ENCODE measurements at places on chromosomes 4 and X.

GRCh38 chrX:119755981-119756533, 2.3 kb upstream of the SOWAHD start:
- DNase-seq: no peak

DNA sequence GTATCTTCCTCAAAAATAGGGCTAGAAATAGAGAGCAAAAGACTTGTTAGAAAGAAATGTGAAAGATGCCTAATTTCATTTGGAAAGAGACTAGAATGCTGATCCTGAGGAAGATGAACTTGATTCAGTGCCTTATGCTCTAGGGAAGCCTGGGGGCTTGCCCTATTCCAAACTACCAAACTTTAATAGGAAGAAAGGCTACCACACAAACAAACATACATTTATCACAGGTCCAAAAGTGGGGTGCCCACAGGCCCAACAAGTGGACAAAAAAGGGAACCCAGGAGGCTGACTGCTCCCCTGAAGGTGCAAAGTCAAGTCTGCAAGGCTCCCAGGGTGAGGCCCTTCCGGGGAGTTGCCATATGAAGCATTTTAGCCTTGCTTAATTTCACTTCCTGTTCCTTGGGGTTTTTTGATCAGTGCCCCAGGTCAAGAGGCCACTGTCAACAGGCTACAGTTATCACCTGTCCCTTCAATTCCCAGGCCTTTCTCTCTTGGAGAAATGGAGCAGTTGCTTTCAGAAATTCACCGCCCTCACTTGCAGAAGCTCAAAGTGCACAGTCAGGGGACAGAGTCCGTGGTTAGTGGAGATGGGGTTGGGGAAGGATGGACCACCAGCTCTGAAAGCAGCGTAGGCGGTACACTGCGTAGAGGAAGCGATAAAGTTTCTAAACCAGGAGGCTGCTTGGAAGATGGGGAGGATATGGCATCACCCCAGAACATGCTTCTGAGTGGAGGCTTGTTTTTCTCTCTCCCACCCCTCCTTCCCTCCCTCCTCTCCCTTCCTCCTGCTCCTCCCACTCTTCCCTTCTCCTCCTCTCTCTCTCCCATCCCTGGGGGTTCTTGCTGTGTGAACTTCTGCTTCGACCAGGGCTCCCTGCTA, 36.4 kb downstream of the TMEM154 start:
- no peak for DNase-seq

DNA sequence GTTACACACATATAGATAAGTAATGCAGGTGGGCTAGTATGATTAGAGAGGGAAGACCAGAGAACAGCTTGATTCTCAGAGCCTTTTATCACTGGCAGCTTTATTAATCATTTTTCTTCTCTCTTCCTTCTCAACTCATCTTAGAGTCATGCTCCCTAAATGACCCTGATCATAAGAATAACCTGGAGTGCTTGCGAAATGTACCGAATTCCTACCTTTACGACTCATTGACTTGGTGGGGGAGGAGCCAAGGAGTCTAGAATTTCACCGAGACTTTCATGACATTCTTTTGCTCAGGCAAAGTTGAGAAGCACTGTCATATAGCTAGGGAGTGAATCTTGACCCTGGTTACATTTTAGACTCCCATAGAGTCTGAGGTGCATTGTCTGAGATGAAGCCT, 298.9 kb upstream of the PUDP start:
- no peak for DNase-seq

DNA sequence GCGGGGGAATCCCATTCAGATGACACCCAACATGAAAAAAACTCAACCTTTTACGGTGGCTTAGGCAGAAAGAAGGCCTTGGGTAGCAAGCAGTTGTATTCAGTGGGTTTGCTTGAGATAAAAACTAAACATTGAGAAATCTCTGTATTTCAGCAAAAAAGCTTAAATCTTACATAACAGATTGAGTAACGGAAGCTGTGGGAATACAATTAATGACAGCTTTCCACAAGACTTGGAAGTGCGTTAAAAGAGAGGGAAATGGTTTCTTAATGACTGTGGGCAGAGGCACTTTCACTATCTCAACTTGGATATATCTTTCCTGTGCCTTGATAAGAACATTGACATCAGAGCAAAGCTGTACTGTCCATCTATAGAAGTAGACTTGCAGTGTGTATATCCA, 418.5 kb upstream of the HS3ST1 start:
- no peak for DNase-seq

GRCh38 chr4:176470671-176471070, 150.9 kb downstream of the SPCS3 start:
- no peak for DNase-seq

DNA sequence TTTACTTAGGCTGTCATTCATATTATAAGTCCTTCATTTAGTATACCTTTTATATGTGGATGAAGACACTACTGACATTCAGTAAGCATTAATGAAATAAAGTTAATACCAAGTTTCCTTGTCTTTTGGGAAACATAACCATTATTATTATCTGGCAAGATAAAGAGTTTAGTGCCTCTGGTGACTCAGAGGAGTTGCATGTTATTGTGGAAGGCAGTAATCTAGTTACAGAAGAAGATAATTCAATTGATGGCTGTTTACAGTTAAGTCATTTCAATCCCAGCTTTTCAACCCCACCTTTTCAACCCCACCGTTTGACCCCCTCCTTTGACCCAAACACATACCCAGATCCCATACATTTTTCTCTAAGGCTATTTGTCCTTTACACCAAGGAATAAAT, 143.8 kb downstream of the FANCB start:
- DNase-seq: no peak

DNA sequence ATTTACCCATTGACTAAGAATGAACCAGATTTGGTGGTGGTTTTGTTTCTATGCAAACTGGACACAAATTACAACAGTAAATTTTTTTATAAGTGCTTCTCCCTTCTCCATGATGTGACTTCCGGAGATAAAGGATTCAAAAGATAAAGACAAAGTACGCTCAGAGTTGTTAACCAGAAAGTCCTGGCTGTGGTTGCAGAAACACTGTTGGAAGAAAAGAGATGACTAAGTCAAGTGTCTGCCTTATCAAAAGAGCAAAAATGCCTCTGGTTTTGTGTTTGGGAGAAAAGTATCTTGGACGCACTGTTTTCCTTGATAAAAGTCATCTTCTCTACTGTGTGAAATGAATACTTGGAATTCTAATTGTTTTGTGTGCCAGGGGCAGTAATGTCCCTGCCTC, 213.4 kb downstream of the GC start:
- no peak for DNase-seq

DNA sequence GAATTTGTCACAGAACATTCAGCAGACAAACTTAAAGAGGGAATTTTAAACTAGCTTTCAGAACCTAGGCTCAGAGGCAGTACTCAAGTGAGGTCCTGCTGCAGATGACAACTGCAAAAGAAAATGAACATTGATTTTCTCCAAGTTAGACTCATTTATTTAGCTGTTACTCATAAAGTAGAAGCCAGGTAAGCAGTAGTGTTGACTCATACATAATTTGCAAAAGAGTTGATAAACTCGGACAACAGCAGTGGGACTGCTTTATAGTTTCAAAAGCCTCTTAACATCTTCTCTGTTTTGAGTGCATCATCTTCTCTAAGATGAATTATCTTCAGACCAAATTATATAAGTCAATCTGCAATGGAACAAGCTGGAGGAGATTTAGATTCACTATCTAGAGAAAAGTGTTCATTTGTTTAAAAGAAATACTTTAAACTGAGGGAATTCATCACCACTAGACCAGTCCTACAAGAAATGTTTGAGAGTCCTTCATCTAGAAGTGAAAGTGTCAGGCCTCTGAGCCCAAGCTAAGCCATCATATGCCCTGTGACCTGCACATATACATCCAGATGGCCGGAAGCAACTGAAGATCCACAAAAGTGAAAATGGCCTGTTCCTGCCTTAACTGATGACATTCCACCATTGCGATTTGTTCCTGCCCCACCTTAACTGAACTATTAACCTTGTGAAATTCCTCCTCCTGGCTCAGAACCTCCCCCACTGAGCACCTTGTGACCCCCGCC, 49.5 kb downstream of the COQ2 start:
- no peak for DNase-seq

GRCh38 chrX:25108481-25108880, 92.7 kb upstream of the ARX start:
- DNase-seq: no peak

- DNase-seq: no peak
These were observed 9.6 kb upstream of the AREG start for GRCh38 chr4:74435296-74435695.

GRCh38 chr4:2412885-2413716, 5.3 kb downstream of the ZFYVE28 start:
- peak; percentile 76 for DNase-seq

- no peak for DNase-seq
These were observed 35.4 kb upstream of the HPSE start for GRCh38 chr4:83369831-83370639.

Data from substantia nigra (tissue), 51 donors.